ENCODE measurements at places on chromosomes 2 and 18. TPM values are rescaled to one million over a fixed set of nuclear protein-coding genes. Genes with fewer than 3 reads are reported as not detected.

DNA sequence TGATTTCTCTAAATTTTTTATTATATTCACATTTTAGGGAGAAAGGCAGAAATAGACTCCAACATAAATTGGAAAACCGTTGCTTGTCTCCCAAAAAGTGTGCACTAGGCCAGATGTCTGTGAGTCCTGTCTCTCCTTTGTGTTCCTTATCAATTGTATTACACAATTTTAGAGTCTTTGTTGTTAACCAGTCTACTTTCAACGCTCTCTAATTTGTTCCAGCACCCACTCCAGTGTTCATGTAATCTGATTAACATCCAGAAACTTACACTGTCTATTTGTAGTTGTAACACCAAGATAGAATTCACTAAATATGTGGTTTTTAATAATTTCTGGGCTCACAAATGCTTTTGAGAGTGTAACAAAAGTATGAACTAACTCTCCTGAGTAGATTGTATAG, 195.6 kb downstream of the FSIP2 start:
- no peak for DNase-seq

- no peak for DNase-seq
Measured at GRCh38 chr2:199668645-199669044, 182.3 kb downstream of the FTCDNL1 start.

GRCh38 chr2:177728399-177728765, 335.8 kb downstream of the AGPS start:
- no peak for DNase-seq

Gene CYP27C1
- 0.37 TPM for total RNA-seq

DNA sequence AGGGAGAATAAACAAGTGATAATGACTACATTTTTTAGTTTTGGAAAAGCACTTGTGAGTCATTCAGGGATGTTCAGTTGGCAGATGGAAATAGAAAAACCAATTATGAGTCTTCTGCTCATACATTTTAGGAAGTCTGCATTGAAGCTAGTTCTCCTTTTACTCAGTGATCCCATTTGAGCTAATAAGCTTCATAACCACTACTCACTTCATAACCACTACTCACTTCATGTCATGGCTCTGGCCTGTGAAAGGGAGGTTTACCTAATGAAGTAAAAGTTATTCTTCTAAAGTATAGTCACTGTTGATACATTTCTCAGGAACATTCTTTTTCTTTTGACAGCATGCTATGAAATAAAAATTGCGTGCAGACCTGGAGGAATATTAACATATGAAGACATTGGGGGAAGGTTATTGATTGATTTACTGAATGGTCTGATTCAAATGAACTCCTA, 948.7 kb downstream of the TSN start:
- DNase-seq = no peak

Gene C2orf81
- 0.82 TPM for total RNA-seq

DNA sequence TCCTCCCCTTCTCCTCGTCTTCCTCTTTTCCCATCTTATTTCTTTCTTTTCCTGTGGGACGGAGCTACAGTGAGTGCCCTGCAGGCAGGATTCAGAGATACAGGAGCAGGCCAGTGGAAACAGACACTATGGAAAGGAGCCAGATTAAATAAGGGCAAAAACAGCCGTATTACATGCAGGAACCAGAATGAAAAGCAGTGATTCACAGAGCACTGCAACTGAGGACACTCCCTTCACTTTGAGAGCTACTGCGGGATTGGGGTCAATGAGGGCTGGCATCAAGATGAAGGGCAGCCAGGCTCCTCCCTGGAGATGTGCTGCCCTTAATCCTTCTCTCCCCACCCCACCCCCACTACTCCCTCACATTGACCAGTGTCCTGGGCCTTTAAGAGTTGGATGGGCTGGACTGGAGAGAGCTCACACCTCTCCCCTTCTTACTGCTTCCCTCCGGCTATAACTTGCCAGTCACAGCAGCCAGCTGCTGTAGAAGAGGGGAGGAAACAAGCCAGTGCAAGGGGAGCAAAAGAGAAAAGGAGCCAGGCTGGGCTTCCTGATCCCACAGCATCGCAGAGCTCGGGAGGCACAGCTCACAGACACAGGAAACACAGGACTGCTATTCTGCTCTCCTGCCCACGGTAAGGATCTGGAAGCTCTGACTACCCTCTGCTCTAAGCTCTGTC, at the start of gene PLCD4:
PLCD4 (plus strand) TSS at position 464 of the 680 bp plus-strand sequence. CDS start 7,841 bp downstream, outside the sequence.
- DNase-seq = no peak

DNA sequence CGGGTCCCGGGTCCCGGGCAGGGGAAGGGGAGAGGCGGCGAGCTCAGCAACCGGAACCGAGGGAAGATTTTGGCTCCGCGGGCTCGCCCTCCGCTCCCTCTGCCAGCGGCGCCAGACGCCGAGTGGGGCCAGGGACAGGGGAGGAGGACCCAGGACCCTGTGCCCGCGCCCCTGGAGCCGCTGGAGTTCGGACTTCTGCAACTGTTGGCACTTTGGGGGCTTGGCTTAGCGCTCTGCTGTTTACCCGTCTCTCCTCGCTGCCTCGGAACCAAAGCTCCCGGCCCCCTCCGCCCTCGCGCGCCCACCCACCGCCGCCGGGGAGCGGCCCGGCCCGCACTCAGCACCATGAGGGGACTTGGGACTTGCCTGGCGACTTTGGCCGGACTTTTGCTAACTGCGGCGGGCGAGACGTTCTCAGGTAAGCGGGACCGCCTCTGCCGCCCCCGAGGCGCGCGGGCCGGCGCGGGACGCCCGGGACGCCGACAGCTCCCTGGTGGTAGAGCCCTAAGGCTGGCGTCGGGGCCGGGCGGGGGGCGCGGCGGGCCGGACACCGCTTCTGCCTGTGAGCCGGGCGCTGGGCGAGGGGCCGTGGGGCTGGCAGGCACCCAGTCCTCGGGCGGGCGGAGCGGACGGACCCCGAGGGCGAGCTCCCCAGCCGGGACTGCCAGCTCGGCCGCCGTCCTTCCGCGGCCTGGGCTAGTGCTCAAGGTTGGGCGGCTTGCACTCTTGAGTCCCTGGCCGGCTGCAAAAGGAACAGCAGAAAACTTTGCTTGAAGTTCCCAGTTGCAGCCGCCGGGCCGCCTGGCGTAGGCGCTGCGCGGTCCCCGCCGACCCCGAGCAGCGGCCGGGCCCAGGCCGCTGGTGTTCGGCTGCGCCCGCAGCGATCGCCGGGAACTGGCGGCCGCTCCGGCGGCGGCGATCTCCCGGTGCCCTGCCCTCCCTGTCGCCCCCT, 634 bp downstream of the PTPRM start:
- no peak for DNase-seq

GRCh38 chr2:187228986-187229385, 219.1 kb downstream of the CALCRL start:
- no peak for DNase-seq

Measured in omental fat pad (tissue), 4 donors.